ENCODE measurements at places on chromosomes 16 and 17.

- DNase-seq, result peak; percentile 82
Measured at GRCh38 chr16:67842509-67843342, 606 bp downstream of the THAP11 start.

DNA sequence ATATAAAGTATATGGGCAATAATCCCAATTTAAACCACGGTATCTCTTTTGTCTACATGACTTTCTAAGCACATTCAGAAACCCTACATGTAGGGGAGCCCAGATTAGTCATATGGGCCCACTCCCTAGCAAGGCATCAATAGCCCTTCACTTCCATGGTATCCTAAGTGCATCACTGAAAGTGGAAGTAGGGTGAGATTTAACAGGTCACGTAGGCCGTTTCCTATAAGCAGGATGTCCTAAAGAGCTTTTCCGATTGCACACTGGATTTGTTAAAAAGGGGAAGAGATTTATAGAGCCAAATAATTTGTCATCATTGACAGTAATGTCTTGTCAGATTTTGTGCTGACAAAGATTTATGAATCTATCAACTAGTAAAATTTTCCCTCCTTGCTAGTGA lies 39.0 kb downstream of the CA4 start:
- DNase-seq, result no peak

- DNase-seq, result no peak
Measured at GRCh38 chr16:19698480-19699465, 19.3 kb downstream of the KNOP1 start.

- DNase-seq, result no peak
Measured at GRCh38 chr16:734208-734980, 6.4 kb downstream of the CIAO3 start.

GRCh38 chr16:22672830-22673210 lies 141.1 kb upstream of the HS3ST2 start:
- no peak for DNase-seq

- DNase-seq, result no peak
Measured at GRCh38 chr16:85090181-85090580, 22.1 kb downstream of the CIBAR2 start.

DNA sequence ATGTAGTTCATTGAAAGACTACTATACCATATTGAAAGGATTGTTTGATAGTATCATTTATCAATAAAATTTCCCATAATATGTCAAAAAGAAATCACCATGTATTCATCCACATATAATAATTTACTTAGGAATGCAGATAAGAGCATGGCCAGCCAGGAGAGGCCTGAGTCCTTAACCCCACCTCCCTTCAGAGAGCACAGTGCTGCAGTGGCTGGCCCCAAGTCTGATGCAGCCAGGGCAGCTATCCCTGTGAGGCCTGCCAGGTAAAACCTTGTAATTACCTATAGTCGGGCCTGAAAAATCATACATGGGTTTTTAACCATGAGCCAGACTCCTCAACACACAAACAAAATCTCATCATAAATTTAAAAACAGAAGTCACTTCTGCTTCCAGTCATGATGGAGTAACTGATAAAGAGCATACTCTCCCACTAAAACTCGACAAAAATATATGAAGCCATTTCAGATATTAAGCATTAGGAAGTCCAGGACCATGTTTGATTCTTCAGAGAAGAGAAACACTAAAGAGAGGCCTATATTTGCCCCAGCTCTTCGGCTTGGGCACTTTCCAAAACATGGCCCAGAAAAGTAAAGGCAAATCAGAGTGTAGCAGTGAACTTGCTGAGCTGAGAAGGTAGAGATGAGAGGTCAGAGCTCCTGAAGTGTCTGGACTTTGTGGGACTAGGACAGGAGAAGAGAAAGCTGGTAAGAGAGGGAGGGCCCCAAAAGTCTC lies 40.9 kb upstream of the CCNF start:
- no peak for DNase-seq

DNA sequence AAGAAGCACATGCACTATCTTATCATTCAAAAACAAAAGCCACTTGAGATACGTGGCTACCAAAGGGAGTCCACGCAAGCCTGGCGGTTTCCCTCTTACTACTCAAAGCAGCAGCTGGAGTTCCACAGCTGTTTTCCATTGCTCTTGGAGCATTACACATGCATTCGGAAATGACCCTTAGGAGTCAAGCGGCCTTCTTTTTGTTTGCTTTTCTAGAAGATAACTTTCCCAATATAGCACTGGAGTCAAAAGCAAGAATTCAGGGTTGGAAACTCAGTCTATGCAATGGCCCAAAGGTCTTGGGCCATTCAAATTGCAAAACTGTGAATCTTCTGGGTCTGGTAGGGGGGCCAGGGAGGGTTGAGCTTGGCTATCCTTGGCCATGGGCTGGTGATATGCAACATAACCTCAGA lies 97.8 kb upstream of the MAF start:
- DNase-seq, result no peak

DNA sequence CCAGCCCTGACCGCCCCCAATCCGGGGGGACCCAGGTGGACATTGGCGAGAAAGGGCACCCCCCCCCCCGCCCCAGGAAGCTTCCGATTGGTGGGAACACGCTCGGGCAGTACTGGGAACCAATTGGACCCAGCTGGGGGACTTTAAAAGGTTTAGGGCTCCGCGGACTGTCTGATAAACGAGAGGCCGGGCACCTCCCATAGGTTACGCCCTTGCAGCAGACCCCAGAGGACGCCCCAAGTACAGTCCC lies 245 bp downstream of the TMEM256 start:
- DNase-seq, result no peak

DNA sequence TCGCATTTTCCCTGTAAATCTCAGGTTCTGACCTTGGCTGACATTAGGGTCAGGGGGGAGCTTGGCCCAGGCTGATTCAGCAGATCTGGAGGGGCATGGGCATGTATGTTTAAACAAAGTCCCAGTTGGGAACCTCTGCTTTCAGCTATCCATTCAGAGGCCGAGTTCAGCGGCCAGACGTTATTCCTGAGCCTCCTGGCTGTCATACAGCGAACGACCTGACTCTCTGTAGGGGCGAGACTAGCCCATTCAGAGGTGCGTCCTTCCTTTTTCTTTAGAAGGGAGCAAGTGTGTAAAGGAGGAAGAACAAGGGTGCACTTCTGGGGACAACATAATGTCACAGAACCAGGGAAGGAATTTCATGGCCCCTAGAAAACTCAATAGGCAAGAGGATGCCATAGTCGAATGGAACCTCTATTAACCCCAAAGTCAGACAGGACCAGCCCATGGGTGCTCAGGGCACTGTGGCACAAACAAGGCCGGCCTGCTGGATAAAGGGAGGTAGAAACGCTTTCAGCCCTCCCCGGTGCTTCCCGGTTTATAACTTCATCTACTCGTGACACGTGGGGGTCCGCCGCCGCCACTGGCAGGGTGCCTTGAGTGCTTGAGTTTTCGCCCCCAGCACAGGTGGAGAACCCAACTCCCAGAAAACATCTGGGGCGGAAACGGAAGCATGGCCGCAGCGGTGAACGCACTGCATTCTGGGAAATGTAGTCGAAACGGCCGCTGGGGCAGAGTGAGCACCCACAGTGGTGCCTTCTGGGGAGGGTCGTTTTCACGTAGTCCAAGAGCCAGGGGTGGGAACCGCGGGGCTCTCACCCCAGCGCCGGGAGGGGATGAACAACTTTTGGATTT lies 33.2 kb upstream of the PLCG2 start:
- DNase-seq, result peak; percentile 78

- no peak for DNase-seq
Measured at GRCh38 chr16:55909876-55910275, 34.7 kb upstream of the CES5A start.

- DNase-seq, result no peak
Measured at GRCh38 chr17:81999976-82000802, 22.5 kb downstream of the CENPX start.

GRCh38 chr16:2492292-2492691 lies 17.4 kb downstream of the TBC1D24 start:
- DNase-seq, result no peak

- no peak for DNase-seq
Measured at GRCh38 chr17:48244121-48244711, 136.7 kb downstream of the SNX11 start.

- no peak for DNase-seq
Measured at GRCh38 chr16:89808475-89808874, 8.0 kb downstream of the FANCA start.

GRCh38 chr16:80082906-80083305 lies 457.9 kb upstream of the DYNLRB2 start:
- DNase-seq, result no peak

GRCh38 chr16:89114159-89114981 lies 20.7 kb downstream of the ACSF3 start:
- peak; percentile 45 for DNase-seq

- DNase-seq, result no peak
Measured at GRCh38 chr16:51150888-51151320, at the start of gene SALL1. Gene SALL1 (minus strand): TSS chr16:51151270. CDS start chr16:51151241, 29 bp downstream.

GRCh38 chr17:62995377-62995885 lies 29.4 kb downstream of the TANC2 start:
- peak; percentile 40 for DNase-seq

DNA sequence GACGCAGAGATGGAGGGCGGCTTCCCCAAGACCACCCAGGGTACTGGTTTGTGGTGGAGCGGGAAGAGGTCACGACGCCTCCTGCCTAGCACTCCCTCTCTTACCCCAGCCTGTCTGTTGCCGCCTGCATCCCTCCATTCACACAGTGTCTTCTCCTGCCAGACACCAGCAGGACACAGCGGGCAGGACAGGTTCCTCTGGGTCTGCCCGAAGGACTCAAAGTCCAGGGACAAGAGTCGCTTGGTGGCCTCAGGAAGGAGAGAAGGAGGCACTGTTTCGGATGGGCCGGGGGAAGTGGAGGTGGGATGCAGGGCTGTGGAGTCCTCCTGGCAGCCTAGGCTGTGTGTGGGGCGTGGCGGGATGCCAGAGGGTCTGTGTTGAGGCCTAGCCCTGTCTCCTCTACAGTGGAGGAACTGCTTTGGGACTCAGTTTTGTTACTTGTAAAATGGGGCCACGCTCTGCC lies 19.6 kb upstream of the TNS4 start:
- DNase-seq, result no peak

GRCh38 chr16:84699712-84700445 lies at the start of gene USP10:
Gene USP10 (plus strand): TSS chr16:84700000. CDS start chr16:84700091, 91 bp downstream.
- peak; percentile 80 for DNase-seq

DNA sequence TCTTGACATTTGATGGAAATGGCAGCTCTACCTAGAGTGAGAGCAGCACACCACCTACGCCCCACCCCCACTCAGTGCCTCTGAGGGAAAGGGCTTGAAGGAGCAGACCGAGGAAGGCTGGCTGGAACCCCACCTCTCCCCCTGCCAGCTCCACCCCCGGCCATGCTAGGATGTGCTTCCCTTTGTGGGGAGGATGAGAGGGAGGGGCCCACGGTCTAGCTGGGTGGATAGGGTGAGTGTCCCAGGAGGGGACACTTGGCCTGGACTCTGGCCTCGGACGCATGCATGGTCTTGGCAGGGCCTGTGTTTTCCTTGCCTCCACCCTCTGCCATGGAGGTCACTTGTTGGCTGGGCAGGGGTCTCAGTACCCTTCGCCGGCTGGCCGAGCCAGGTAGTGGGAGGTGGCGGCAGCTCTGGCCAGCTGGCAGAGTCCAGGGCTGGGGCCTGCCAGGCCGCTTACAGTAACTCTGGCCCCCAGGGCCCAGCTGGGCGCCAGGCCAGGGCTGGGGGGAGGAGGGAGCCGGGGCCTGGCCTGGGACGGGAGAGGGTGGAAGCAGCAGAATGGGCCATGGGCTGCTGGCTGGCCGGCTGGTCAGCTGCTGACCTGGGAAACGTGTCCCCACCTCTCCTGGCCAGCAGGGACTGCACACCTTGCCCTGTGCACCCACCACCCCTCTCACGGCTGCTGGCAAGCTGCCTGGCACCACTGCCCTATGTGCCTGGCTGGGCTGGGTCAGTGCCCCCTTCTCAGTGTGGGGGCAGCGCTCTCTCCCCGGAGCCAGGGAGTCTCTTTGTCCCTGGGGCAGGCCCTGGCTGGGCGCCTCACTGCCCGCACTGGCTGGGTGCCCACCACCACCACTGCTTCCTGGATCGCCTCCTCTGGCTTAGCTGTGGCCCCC lies 23.0 kb downstream of the RARA start:
- DNase-seq, result no peak

DNA sequence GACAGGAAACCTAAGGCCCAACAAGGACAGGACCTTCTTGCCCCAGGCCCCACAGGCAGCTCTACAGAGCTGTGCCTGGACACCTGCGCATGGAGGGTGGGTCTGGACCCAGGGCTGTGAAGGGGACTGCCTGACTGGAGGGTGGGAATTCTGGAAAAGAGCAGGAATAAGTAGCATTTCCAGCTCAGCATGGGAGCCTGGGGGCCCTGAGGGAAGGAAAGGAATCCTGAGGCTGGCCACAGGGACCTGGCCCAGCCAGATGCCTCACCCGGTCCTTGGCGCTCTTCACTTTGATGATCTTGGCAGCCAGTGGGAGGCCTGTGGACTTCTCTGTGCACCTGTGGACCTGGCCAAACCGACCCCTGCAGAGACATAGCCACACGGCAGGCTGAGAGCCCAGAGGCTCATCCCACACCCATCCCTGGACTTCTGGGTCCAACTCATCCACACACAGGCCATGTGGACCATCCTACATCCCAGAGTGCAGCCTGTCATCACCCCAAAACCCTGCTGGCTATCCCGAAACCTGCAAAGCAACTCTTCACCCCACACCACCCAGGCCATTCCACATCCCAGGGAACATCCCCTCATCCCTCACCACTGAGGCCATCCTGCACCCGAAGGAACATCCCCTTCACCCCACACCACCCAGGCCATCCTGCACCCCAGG lies 18.7 kb downstream of the MYLK3 start:
- no peak for DNase-seq

- DNase-seq, result no peak
Measured at GRCh38 chr16:48444574-48444973, 59.4 kb upstream of the SIAH1 start.

Measured in CD8-positive, alpha-beta T cell (primary cell).